ENCODE measurements at places on chromosomes 6 and 20. TPM values are rescaled to one million over a fixed set of nuclear protein-coding genes. Genes with fewer than 3 reads are reported as not detected.

COL19A1 gene
- 0.31 TPM for total RNA-seq

ELOVL2 gene
- 14.1 TPM for total RNA-seq

- DNase-seq: no peak
Observed at GRCh38 chr20:19710336-19711120, 47.5 kb upstream of the RIN2 start.

DNA sequence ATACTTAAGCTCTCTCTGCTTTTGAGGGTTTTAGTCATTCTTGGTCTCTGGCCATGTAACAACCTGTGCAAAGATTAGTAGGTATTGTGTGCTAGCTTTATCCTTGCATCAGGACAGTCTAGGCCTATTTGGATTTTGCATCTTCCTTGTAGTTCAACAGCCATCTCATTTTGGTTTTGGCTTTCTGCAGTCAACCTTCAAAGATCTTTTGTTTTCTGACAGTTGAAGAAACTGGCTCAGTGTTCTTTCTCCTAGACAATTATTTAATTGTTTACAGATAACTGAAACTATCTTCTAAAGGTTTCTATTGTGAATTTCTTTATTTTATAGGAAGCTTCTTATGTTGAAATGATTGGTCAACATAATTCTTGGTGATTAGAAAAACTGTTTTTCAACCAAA, 307.5 kb downstream of the CDKAL1 start:
- no peak for DNase-seq
